ENCODE measurements at places on chromosomes 12 and 14.

DNA sequence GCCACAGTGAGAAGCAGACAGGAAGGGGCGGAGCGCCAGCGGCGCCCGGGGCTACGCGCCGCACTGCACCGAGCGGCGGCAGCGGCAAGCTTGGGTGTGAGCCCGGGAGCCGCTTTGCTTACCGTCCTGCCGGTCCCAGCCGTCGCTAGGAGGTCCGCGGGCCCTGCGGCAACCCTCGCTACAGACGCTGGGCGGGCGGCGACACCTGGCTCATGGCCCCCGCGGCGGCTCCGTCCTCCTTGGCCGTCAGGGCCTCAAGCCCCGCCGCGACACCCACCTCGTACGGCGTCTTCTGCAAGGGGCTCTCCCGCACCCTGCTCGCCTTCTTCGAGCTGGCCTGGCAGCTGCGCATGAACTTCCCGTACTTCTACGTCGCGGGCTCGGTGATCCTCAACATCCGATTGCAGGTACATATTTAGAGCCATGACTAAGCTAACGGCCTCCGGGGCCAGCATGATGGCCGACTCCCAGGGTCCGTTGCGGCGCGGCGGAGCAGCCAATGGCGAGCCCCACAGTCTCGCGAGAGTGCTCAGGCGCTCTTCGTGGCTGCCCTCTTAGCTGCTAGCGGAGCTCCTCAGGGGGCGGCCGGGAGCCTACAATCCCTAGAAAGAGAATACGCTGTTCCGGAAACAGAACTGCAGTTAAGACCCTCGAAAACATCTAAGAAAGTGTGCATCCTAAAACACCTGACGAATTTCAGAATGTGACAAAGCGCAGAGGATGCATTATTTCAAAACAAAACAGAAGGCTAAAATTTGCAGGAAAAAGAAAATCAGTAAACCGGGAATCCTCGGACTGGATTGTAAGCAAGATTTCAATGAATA lies at the start of gene SMIM10L1:
Gene SMIM10L1 (plus strand): TSS at position 50 of the 824 bp plus-strand sequence. CDS start 163 bp downstream, at position 213.
- peak; percentile 87 for DNase-seq

DNA sequence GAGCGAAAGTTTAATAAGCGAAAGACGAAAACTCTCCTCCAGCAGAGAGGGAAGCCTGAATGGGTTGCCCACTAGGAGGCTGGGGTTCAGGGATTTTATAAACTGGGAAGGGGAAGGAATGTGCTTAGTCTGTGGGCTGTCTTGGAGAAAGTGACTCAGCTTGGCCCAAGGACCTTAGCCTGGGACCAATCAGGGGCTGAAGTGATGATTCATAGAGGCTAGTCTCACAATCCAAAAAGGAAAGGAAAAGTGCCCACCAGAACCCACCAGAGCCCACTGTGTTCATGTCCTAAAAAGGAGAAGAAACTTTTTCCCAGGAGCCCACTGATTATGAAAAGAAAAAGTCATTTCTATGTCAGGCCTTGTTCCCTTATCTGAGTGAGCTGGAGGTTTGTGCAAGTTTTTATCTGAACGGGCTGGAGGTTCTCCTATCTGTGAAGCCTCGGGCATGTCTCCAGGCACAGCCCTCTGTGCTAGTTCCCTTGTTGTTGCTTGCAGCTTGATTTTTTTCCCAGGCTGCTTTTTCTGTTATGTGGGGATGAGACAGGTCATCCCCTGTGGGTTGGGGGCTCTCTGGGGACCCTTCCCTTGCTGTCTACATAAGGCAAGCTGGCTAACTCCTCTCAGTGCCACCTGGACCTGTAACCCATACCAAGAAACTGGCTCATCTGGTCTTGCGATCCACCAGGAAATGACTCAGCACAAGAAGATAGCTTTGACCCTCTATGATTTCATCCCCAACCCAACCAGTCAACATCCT lies 8.3 kb upstream of the GOLGA5 start:
- DNase-seq, result peak; percentile 70

DNA sequence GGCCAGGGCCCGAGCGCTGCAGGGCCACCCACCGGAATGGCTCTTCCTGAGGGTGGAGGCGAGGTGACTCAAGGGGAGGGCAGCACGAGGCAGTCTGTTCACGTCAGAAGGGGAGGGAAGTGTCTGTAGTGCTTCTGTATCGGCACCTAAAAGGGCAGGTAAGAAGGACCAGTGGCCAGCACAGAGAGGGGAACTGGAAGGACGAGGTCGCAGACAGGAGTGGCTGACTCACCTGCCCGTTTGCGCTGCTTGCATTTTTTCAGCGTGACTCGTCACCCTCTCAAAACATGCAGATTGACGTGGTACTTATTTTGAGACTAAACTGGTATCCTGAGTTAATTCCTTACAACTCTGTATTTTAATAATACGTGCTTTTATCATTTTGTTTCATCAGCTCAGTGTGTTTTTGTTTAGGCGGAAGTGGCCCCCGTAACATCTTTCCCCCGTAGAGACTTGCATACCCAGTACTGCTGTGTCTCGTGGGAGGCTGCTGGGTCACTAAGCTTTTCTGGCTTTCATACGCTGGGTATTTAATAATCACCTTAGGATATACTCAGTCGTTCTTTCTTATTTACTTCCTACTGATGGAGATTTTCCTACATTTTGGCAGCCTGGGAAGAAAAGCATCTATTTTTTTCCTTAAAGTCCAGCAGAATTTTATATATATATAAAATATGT lies 26.4 kb downstream of the SFSWAP start:
- peak; percentile 81 for DNase-seq

DNA sequence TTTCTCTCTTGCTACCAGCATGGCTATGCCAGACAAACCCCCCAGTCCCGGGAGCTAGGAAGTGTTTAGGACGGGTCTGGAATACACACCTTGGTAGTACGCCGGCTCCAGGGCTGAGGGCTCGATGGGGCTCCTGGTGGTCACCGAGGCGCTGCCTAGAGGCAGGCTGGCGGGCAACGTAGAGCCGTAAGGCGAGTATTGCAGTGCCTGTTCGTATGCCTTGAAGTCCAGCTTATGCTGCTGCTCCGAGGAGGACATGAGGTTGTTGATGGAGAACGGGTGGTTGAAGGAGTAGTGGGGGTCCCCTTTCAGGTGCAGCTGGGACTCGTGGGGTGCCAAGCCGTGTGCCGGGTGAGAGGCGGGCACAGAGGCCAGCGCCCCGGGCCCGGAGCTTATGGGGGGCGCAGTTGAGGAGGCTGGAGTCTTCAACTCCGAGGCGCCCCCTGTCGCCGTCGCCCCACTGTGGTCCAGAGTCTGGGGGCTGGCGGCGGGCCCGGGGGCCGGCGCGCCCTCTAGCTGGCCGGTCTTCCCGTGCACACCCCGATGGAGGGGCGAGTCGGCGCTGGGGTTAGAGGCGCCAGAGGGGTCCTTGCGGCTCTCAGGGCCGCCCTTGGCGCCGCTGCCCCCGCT lies 3.6 kb downstream of the FOXA1 start:
- DNase-seq, result no peak

GRCh38 chr12:119957135-119957534 lies 31.9 kb upstream of the BICDL1 start:
- DNase-seq, result no peak

DNA sequence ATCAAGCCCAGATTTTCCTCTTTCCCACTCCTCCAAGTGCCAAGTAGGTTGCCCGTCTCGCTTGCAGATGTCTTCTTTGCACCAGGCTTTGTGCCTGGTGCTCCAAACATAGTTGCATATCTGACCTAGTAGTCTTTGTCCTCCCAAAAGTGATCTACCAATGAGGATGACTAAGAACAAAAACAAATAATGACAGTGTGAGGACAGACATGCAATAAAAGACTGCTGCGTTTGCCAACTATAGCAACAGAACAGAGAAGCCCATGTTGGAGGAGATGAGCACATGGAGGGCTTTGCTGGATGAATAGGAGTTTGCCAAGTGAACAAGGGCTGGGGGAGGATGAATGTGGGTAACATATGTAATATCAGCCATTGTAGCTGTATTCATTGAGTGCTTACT lies 15.6 kb downstream of the DTX1 start:
- no peak for DNase-seq

Data from renal cortical epithelial cell (primary cell).